Activated naive CD4-positive, alpha-beta T cell treated with anti-CD3 and anti-CD28 coated beads, Interleukin-2, amount 50 U/mL, for 16 hours (primary cell): ENCODE measurements at places on chromosomes 2 and 18.

- DNase-seq = peak; percentile 57
Observed at GRCh38 chr2:12555012-12555645, 161.6 kb upstream of the TRIB2 start.

DNA sequence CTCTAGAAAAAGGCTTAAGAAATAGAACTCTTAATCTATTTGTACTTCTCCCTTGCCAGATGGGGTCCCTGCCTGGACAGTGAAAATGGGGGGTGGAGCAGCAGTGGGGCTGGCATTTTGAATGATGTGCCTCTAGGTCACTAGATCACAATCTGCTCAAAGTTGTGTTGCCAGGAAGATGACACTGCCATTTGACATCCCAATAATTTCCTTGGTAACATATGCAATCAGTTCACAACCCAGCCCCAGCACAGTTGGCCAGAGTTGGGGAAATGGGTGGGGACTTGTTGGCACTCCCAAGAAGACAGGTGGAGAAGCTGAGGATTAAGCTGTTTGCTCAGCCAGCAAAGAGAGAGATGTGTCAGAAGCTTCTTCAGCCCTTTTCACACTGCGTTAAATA lies 558.3 kb upstream of the KLHL29 start:
- DNase-seq = no peak

GRCh38 chr2:72131371-72131891 lies 16.2 kb downstream of the CYP26B1 start:
- no peak for DNase-seq

DNA sequence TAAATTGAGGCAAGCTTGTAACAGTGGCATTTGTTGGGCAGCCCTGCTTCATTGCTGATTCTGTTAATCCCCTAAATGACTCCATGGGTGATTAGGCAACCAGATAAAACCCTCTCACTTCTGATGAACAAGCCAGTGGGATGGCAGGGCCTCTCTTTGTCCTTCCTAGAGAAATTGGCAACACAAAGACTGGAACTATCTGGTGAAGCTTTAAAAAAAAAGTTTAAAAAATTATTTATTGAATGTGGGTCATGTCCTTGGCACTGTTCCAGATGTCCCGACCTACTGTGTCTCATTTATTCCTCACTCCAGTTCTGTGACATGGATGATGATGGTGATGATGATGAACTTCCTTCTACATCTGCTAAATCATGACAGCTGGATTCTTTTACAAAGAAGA lies 30.8 kb downstream of the NRP2 start:
- no peak for DNase-seq

DNA sequence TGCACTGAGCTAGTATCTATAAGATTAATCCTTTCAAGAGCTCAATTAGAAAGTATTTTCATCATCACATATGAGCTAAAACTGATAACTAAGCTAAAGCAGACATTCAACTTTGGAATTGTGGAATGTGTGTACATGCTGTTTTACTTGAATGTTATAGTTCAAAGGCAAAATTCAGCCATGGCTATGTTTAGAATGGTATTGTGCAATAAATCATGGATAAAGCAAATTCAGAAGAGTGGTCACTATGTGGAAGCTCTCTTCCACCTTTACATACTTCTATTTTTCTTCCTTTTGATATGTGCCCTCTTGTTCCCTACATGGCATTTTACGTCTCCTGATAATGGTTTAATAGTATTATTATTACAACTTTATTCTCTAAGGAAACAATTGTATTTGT lies 1366.3 kb upstream of the LRRTM1 start:
- DNase-seq = no peak

- DNase-seq = no peak
Observed at GRCh38 chr18:51248685-51249084, 51.2 kb upstream of the MEX3C start.

GRCh38 chr2:46770622-46771021 lies 145.0 kb downstream of the MCFD2 start:
- no peak for DNase-seq

- no peak for DNase-seq
Observed at GRCh38 chr18:37124516-37124915, 295.6 kb downstream of the KIAA1328 start.

DNA sequence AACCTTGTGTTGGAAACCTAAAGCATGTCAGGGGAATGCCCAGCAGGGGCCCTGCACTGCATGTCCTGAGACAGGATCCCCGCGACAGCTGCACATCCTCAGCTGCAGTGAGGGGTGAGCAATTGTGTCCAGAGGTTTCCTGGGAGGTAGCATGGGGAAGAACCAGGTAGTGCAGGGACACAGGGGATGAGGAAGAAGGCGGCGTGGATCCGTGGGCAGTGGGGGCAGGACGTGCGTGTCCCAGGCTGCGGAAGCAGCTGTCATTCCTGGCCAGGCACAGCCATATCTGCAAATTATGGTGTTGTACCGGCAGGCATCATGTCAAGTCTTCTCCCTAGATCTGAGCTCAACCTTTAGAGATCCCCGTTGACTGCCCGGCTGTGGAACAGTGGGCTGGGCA lies 238.2 kb upstream of the MYT1L start:
- DNase-seq = no peak

DNA sequence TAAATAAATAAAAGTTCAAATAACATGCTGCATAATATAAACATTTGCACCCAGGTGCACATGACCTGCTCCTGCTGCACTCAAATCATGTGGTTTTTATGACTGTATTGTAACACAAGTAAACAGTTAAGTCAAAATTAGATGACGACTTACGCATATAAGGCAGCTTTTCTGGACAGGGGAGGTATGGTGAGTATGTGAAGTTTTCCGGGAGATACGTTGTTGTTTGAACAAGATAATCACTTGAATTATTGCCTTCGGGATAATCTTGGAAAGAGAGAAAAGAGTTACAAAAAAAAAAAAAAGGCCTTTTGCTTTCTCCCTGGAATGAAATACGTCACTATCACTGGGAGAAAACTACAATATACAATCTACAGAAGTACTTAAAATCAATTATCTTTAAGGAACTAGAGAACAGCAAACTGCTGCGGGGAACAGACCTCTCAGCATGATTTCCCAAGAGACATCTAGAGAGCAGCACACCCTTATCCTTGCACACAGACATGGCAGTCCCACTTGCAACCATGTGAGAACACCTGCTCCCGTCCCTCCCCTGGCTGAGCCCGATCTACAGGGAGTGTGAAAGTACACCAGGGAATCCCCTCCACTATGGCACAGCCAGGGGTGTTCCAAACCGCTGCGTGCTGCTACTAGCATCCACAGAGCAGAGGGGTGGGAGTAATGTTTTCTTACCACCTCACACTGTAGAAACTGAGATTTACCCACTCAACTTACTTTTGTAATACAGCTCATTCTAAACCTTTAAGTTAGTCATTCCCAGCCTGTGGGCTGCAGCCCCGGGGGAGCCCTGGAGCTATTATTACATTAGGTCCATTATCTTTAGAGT lies 26.3 kb downstream of the B4GALT6 start:
- peak; percentile 16 for DNase-seq

- DNase-seq = no peak
Observed at GRCh38 chr2:21317131-21317530, 193.4 kb downstream of the TDRD15 start.
